Stimulated activated CD8-positive, alpha-beta memory T cell treated with anti-CD3 and anti-CD28 coated beads, Interleukin-7, amount 100 ng/mL, for 1 hour (primary cell): ENCODE measurements at places on chromosomes 2 and 18.

- no peak for DNase-seq
These were observed 12.7 kb upstream of the DES start for GRCh38 chr2:219405451-219405850.

- no peak for DNase-seq
These were observed 69.3 kb downstream of the TIMM21 start for GRCh38 chr18:74217476-74218143.

- DNase-seq: no peak
These were observed 70.0 kb downstream of the DPP4 start for GRCh38 chr2:162004031-162004430.

DNA sequence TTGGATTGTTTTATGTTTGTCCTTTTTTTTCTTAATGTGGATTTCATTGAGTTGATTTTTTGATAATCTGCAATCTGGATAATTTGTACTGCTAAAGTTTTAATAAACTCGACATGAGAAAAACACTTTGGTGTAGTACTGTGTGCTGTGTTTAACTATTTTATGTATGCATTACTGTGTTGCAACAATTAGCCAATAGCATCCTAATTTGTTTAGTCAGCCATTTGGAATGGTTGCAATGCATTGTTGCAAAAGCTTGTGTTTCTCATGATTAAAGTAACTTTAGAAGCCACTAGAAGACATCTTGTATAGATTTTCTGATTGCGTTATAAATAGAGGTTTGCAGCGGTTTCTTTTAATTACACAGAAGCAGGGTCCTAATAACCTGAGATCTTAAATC is 53.5 kb downstream of the PPIG start:
- no peak for DNase-seq

DNA sequence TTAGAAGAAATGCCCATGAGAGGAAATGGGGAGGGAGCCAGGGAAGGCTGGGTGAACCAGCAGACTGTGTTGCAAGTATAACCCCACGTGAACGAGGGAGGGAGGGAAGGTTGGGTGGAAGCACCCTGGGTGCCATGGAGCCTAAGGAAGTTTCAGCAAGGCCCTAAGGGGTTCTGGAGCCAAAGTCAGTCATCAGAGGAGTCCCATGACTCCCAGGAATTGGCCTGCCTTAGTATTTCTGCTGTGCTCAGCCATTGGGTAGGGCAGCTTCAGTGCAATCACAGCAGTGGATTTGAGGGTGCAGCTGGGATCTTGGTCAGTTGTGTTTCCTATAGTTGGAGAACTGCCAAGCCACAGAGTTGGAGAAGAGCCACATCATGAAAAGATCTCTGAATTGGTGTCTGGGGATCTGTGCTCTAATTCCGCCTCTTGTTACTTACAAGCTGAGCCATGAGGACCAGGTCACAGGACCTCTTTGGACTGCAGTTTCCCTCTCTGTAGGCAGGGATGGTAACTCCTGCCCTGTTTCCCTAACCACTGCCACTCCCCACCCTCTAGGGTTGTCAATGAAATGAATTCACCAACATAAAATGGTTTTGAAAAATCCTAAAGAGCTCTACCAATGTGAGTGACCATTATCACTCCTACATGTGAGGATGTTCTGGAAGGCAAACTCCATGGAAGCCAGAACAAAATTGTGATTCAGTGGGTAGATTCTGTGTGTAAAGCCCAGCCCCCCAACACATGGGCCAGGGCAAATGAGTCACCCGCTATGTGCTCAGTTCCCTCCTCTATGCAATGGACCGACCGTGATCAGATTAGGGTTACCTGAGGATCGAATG is 108.9 kb downstream of the CLIP4 start:
- DNase-seq: no peak

GRCh38 chr2:119723784-119724467 is 35.8 kb upstream of the PTPN4 start:
- DNase-seq: no peak

- no peak for DNase-seq
These were observed 18.0 kb downstream of the DYTN start for GRCh38 chr2:206700156-206700555.

- no peak for DNase-seq
These were observed 6.2 kb downstream of the ODC1 start for GRCh38 chr2:10441948-10442347.

DNA sequence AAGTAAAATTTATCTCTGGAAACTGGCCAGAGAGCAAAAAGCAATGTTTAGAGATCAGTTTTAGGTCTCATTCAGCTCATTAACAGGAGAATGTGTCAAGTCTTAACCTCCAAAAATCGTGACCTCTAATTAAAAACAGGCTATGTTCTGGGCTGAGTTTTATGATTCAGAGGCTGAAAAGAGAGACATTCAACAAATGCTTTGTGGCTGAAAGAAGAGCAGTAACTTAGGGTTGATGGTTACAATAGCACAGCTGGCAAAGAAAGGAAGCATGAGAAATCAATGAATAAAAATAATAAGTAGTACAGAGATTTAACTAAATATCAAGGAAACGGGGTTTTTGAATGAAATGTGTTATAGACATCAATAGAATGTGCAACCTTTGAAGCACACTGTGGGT is 13.1 kb downstream of the TGIF1 start:
- no peak for DNase-seq

DNA sequence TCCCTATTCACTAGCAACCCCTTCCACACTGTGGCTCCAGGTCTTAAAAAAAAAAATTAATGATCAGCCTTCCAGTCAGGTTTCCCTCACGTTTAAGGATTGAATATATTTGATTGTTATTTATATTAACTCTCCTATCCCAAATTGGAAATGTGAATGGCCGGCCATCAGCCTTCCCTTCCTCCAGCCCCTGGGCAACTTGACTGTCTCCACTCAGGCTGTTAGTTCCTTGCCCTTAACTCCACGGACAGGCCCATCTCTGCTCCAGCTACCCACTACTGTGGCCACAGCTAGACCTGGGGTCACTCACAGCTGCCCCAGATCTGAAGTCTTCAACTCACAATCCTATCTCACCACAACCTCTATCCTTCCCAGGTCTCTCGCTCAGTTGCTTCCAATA is 39.9 kb downstream of the THOC1 start:
- DNase-seq: no peak

DNA sequence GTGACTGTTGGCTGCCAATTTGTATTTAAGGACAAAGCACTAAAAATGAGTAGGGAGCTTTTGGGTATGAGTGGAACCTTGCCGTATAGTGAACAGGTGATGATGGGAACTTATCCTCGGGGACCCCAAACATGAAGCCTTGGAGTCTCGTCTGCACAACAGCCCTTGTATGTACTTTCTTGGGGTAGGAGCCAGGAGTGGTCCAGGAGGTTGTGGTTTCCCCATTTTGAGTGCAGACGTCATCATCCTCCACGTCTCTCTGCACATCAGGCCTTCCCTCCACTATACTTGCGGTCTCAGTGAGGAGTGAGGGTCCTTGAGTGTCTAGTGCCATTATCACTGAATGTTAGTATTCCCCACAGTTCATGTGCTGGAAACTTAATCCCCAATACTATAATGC is 101.5 kb upstream of the HS6ST1 start:
- DNase-seq: no peak

DNA sequence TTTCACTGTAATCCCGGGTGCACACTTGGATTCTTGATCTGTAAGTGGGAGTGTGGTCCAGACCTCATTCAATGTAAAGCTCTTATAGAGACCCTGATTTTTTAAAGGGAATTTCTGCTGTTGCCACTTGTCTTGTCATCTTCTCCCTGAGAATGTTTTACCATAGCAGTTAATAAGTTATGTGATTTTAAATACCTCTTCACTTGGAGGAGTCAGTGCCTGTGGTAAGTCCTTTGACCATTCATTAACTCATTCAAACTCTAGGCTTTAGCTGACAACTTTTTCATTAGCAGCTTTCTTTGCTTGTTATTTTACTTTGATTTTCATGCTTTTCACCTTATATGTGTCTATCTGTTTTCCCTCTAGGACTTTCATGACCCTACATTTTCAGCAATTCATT is 51.3 kb downstream of the FMNL2 start:
- DNase-seq: no peak

- no peak for DNase-seq
These were observed 91.4 kb downstream of the LYPD6 start for GRCh38 chr2:149421791-149422190.

DNA sequence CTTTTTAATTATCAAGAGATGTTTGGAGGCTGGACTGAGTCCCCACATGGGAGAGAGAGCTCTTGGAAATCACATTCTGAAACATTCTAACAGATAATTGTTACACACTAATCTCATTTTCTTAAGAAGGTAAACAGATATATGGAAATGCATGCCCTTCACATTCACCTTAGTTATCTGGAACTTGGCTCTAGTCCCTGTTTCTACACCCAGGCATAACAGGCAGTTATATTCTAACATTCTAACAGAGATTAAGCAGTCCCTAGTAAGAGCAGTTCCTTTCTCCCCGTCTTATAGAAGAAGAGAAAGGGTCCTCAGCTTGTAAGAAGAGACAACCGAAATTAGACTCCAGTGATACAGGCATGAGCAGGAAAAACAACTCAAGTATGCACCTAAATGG is 385.4 kb downstream of the SOX11 start:
- no peak for DNase-seq

DNA sequence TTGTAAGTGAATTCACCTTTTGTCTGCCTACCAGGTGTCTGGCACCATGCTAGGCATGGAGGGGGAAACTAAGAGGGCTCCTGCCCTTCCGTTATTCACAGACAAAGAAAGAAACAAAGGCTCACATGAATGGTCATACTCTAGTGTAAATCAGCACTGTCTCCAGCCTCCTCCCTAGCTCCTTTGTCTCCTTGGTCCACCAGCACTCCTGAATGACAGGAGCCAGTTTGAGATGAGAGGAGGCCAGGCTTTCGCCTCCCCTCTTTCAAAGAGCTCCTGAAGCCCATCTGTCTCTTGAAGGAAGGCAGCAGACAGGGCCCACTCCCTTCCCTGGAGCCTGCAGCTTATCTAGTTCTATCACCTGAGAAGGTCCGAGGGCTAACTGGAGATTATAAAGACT is 18.7 kb downstream of the SATB2 start:
- DNase-seq: no peak

GRCh38 chr2:147884830-147885229 is 40.0 kb downstream of the ACVR2A start:
- no peak for DNase-seq

DNA sequence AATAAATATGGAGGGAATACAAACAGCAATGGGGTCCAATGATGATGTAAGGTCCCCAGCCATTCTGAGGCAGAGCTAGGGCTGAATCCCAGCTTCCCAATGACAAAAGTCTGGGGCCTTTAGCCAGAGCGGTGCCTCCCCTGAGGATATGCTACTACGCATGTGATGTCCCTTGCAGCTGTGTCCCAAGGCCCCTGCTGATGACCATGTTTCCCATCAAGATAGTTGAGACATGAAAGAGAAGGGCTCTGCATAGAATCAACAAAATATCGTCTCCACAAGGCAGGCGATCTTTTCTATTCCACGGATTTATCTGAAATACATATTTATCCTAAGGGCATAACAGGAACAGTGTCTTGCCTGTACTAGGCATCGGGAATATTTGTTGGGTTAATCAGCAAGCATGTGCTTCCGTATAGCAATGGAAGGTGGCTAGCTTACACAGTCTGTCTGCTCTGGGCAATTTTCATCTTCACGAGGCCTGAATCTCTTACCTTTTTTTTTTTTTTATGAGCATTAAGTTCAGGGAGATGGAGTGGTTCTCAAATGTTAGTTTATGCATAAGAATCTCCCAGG is 284.6 kb downstream of the CNTNAP5 start:
- DNase-seq: no peak

DNA sequence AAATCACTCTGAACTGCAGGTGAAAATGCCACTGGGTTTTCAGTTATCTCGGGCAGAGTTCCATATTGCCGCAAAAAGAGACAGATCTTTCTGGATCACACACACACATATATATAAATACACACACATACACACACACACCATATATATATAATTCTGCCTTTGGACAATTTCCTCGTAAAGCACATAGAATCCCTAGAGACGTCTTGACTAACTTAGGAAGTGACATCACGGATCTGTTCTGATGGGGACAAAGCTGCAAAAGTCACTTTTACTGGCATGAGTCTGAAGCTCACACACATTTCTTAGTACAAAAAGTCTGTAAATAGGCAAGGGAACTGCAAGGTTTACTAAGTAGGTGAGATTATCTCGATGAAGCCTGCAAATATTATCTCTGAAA is 28.6 kb upstream of the MBOAT2 start:
- DNase-seq: no peak
